Nephron progenitor cell (in vitro differentiated cells): ENCODE measurements at places on chromosomes 7 and 10.

DNA sequence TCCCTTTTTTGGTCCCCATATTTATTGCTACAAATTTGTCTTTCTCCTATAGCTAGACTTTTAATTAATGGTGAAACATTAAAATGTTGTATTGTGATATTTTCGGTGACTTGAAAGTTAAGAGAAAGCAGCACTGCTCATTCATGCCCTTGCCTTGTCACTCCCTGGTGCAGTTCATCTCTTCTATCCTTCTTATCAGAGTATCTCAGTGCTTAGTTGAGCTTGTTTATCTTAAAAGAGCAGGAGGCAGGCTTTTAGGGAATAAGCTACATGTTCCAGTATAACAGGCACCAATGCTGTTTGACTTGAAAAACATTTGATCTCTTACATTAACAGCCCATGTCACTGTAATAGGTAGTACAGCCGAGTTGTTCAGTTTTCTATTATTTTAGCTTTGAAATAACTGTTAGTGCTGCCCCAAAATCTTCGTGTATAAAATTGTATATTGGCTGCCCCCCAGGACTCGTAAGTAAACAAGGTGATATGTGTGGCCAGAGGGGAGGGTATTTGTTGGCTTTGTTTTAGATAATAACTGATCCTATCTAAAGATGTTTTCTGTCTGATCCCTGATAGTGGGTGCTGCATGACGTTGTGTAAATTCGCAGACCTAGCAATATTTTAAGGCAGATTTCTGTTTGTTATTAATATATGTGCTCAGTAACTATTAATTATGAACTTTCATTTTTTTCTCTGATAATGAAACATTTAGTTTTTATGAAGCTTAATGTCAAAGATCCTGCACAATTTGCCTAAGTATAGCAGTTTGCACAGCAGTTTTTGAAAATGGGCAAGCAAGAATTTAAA, 96.5 kb downstream of the BTRC start:
- no peak for DNase-seq

GRCh38 chr10:73439605-73440312, 6.4 kb upstream of the MSS51 start:
- no peak for DNase-seq

DNA sequence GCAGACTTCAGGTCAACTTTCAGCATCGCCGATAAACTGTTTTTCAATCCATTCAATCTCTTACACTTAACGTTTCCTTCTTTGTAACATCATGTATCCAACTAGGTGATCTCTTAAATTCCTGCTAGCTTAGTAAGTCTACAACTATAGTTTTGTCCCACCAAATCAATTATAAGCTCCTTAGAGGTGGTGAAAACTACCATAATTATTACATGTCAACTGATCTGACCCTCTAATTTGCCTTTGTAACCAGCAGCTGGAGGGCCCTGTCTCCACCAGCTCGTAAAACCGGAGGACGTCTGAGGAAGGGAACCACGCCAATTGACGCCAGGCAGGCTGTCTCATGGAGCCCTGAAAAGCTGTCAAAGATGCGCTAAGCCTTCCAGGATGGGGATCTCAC, 113.4 kb downstream of the ABCC2 start:
- DNase-seq = no peak

GRCh38 chr7:155490697-155491628, 33.0 kb downstream of the EN2 start:
- DNase-seq = peak; percentile 69

DNA sequence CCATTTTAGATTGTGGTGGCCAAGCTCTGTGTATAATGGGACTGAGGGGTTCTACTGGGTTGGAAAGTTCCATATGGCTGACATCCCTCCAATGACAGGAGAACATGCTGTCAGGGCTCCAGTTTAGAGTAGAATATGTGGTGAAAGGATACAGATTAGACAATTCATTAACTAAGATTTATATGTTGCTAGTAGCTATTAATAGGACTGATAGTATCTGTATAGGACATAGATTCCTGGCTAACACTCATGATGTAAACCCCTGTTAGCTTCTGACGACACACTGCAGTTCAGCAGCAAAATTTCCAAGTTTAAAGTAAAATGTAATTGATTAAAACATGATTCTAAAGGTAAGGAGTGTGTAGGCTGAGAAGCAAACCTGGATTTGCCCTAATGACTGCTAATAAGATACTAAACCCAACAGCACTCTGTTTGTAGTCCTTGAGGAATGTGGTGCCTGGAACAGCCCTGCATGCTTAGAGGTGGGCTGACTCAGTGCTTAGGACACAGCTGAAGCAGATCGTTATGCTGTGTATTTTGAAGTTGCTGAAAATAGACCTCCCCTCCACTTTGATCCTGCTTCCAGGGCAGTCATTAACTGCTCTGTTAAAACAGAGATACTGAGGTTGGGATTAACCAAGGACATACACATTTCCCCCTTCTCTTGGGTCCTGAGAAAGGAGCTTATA, 1129.6 kb downstream of the SORCS3 start:
- no peak for DNase-seq

DNA sequence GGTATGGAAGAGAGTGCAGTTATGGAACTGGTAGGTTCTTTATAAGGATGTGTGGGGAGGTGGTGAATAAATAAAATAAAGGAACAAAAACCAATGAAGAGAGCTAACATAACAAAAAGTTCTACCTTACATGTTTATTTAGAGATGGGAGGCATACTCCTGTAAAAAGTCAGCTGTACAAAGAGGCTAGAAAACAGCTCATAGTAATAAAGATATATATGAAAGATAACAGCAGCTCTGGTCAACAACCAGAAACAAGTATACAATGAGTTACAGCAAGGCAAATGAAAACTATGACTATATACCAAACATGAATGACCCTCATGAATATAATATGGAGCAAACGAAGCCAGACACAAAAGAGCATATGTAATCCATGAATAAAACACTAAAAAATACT, 62.0 kb downstream of the FAM13C start:
- DNase-seq = no peak

DNA sequence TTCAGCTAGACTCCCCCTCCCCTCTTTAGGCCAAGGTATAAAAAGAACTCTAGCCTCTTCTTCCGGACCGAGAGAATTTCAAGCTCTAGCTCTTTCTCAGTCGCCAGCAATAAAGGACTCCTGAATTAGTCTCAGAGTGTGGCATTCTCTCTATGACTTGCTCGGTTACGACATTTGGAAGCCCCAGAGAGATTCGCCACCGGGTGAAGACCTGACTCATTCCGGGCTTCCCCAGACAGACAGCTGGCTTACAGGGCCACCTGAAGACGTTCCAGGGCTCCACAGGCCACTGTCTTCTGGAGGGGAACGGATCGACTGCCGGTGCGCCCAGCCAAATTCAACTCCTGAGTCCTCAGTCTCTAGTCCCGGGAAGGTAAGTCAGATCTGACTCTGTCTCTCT, at the start of gene AKR1B15:
Gene AKR1B15, plus strand, starts transcription at position 234 of the 400 bp plus-strand sequence. CDS start 15,510 bp downstream, outside the sequence.
- DNase-seq = no peak

- no peak for DNase-seq
Observed at GRCh38 chr7:64997927-64998391, 7.1 kb upstream of the ZNF117 start.

- DNase-seq = peak; percentile 69
Observed at GRCh38 chr10:60943316-60944057, 498 bp downstream of the RHOBTB1 start.

DNA sequence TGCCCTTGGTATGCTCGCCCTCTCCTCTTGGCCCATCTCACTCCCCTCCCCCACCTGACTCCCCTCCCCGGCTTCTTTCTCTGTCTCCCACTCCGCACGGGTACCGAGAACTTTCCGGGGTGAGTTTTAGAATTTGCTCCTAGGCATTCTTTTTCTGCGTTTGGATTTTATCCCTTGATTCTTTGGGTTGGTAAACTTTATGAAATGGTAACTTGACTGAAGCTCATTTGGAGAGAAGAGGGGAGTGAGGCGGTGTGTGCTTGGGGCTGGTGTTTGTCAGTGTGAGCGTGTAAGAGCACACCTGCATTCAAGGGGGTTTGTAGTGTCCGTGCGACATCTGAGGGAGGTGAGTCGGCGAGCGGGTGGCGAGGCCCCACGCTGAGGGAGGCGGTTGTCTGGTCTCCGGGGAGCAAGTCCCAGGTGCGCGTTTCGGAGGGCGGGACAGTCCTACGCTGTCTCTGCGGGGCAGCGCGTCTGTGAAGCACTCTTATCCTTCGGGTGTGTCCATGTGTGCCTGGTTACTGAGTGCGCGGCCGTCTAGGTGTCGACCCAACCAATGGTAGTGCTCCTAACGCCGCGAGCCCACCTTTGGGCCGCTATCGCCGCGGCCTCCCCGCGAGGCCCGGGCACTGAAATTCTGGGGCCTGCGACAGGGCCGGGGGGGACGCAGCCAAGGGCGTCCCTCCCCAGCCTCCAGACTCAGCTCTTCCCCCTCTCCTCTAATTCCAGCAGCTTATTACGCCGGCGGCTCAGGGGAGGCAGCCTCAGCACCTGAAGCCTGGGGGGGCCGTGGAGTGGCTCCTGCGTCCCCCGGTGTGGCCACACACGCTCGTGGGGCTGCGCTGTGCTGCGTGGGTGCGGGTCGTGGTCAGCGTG, 2.6 kb upstream of the ZNF503 start:
- peak; percentile 47 for DNase-seq

DNA sequence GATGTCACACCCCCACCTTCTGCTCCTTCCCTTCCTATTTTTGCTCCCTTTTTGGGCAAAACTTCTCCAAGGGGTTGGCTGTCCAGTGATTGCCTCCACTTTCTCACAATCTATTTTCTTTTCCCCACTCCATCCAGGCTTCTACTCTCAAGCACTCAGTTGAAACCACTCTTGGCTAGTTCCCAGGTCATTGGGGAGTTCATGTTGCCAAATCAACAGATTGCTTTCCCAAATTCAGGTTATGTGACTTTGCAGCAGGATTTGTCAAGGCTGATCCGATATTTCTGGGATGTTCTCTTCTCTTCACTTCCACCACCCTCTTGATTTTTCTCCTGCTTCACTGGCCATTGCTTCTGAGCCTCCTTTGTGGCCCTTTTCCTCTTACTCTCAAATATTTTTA, 258.7 kb upstream of the SLC26A5 start:
- DNase-seq = no peak

GRCh38 chr10:117933036-117933435, 113.7 kb downstream of the RAB11FIP2 start:
- DNase-seq = no peak

GRCh38 chr7:81064426-81064825, 145.6 kb upstream of the SEMA3C start:
- DNase-seq = no peak

DNA sequence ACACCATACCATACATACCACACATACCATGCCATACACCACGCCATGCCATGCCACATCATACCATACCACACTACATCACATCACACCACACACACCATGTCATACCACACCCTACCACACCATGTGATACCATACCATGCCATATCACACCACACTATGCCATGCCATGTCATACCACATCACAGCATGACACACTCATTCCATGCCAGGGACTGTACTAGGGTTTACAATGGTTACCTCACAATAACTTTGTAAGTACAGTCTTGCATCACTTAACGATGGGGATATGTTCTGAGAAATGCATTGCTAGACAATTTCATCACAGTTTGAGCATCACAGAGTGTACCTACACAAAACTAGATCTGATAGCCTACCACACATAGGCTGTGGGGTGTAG, 14.5 kb downstream of the PYROXD2 start:
- DNase-seq = no peak

DNA sequence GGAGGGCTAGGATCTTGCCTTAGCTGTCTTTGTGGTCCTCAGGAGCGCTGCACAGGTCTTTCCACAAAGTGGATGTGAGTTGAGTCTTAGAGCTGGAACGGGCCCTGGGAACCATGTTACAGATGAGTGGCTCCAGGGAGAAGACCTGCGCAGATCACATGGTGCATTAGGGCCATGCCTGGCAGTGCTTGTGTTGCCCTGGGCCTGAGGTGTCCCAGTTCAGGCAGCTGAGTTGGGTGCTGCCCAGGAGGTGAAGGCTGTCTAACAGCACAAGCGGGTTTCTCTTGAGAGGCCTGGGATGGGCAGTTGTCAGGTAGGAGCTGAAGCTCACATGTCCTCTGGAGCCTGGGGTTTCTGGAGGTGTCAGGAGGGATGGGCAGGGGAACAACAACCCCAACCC, 33.7 kb upstream of the ANKRD2 start:
- DNase-seq = no peak

DNA sequence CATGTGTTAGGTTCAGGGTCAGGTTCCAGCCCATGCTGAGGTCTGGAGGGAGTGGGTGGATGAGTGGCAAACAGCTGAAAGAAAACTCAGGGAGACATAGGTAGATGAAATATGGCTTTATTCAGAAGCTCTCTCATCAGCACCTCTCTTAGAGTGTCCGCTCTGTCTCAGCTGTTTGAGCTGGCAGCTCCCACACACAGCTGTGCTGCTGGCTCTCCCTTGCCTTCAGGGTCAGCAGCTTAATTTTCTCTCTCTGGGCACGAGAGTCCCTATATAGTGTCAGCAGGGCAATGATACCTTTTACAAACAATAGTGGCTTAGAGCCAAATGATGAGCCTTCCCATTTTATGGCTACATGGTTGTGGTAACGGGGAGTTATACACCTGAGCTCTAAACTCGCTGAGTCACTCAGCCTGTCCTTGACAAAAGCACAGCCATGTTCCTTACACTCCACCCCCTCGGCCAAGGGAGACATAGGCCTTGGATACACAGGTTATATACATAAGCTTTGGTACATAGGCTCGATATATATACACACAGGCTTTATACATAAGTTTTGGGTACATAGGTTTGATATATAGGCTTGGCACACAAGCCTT, 10.4 kb downstream of the RNF133 start:
- no peak for DNase-seq

DNA sequence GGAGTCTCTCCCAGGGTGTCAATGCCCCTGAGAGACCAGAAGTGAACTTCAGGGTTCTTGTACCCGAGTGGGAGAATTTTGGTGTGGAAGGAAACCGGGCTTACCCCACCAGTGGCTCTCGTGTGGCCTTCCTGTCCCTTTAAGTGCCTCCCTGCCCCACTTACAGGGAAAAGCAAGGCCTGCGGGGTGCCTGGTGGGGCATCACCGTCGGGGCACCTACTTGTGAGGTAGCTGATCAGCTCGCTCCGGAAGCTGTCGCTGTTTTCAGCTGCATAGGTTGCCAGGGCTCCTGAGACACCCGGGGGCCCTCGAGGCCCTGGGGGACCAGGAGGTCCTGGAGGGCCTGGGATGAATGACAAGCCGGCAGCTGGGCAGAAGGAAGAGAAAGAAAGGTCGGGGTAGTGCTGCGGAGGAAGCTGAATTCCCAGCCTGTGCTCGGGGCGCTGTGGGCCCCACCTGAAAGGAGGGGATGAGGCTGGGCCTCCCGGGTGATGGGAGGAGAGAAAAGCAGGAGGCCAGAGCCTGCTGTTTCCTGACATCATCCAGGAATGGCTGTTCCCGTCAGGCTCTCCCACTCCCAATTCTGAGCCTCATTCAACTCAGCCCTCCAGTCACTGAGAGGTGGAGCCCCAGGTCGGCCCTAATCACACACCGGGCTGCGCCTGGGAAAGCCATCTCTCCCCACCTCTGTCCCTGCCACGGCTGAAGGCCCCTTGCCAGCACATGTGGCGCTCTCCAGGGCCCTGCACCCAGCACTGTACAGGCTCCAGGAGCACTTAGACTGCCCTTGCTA, 51.1 kb downstream of the COL17A1 start:
- DNase-seq = no peak

DNA sequence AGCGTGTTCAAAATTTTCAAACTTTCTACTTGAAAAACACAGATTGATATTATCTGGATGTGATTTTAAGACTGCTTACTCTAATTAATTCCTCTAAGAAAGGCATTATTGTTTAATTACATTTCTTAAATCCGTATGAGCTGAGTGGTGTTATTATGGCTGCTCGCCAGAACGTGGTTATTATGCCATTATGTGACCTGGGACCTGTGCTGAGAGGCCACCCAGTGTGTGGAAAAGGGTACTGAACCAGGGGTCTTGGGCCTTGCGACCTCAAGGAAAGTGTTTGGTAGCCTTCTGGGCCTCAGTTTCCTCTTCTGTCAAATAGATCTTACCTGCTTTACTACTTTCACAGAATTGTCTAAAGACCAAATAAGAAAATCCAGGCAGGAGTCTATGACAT, 15.4 kb downstream of the LGI1 start:
- no peak for DNase-seq
